ENCODE measurements at places on chromosomes 5 and 9.

GRCh38 chr9:114687034-114687433 lies 5.0 kb upstream of the TEX48 start:
- no peak for DNase-seq

GRCh38 chr5:55004729-55005128 lies 19.3 kb upstream of the GZMK start:
- no peak for DNase-seq

GRCh38 chr9:88950341-88951154 lies 40.7 kb upstream of the S1PR3 start:
- no peak for DNase-seq

GRCh38 chr9:38141746-38142591 lies 72.9 kb upstream of the SHB start:
- DNase-seq, result no peak

DNA sequence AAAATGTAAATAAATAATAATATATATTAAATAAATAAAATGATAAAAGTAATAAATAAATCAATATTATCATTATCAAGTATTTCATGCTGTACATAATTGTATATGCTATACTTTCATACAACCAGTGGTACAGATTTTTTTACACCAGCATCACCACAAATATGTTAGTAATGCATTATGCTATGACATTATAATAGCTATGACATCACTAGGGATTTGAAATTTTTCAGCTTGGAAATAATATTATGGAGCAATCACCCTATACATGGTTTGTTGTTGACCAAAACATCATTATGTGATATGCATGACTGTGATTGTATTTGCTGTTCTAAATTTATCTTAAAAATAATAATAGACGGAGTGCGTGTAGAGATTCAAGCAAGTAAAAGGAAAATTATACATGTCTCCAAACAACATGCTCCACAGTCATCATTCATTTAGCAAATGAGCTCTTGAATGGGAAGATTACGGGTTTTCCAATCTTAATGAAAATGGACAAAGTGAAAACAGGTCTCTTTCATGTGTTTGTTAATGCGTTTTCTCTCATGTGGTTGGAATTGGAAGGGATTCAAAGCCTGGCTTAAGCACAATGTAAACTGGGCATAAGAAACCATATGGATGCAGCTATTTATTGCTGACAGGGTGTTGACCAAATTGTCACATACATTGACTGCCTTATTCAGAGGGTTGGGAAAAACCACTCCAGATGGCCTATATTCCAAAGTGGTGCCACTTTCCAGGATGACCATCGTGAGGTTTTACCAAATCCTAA lies 643.0 kb upstream of the RGMB start:
- no peak for DNase-seq

GRCh38 chr9:133990366-133991213 lies 1.5 kb downstream of the VAV2 start:
- no peak for DNase-seq
